ENCODE measurements at places on chromosomes 5 and 9. TPM values are rescaled to one million over a fixed set of nuclear protein-coding genes. Genes with fewer than 3 reads are reported as not detected.

- DNase-seq, result no peak
Observed at GRCh38 chr5:139742173-139742903, 53.3 kb upstream of the PSD2 start.

Gene ARID3C
- not detected for total RNA-seq

Gene ISL1
- total RNA-seq, result not detected

Gene PCA3
- not detected for total RNA-seq
